Epithelial cell of proximal tubule (primary cell): ENCODE measurements at places on chromosomes 2 and 18.

DNA sequence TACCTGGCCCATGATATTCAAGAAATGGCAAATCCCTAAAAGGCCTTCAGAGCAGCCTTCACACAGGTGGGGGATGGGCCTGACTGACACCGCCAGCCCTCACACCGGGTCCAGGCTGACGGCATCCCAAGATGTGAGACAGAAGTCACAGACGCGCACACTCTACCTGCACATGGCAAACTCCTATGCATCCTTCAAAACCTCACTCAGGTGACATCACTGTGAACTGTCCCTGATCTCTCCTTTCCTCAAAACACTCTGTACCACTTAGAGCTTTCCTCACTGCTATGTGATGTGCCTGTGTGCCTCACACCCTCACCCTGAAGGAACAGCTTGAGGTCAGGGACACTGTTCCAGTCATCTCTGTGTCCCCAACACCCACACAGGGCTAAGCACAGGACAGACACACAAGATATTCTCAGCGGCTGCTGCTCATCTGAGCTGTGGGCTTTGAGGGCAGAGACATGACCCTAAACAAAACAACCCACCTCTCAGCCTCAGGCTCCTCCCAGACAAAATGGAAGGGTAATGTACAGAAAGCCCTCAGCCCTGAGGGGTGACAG lies 27.5 kb downstream of the BIN1 start:
- DNase-seq, result no peak

- DNase-seq, result no peak
Measured at GRCh38 chr2:235054475-235054874, 102.7 kb downstream of the SH3BP4 start.

- DNase-seq, result no peak
Measured at GRCh38 chr18:25230658-25231326, 121.2 kb downstream of the ZNF521 start.

DNA sequence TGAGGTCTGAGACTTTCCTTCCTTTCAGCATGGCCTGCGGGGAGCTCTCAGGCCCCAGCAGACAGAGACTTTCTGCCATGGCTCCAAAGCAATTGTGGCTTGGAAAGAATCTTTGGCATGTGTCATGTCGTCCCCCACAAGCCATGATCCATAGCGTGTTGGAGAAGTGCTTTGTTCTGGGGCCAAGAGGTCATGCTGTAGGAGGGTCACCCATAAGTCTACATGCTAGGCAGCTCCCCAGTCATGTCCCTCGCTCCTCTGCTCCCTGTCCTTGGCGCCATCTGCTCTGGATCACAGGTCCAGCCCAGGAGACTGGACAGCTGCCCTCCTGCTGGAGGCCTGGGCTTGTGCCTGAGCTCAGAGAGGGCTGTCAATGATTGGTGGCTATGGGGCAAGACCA lies 78.8 kb upstream of the LCLAT1 start:
- no peak for DNase-seq

- DNase-seq, result no peak
Measured at GRCh38 chr18:837922-838321, 25.9 kb upstream of the YES1 start.

DNA sequence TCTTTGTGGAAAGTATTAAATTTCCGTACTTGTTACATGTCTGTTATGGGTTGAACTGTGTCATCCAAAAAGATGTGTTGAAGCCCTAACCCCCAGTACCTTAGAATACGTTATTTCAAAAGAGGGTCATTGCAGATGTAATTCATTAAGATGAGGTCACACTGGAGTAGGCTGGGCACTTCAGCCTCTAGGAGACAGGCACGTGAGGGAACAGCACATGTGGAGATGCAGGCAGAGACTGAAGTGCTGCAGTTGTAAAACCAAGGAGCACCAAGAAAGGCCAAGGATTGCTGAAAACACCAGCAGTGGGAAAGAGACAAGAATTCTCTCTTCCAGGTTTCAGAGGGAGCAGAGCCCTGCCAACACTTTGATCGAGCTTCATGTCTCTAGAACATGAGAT lies 4.6 kb upstream of the RHBDD1 start:
- no peak for DNase-seq

DNA sequence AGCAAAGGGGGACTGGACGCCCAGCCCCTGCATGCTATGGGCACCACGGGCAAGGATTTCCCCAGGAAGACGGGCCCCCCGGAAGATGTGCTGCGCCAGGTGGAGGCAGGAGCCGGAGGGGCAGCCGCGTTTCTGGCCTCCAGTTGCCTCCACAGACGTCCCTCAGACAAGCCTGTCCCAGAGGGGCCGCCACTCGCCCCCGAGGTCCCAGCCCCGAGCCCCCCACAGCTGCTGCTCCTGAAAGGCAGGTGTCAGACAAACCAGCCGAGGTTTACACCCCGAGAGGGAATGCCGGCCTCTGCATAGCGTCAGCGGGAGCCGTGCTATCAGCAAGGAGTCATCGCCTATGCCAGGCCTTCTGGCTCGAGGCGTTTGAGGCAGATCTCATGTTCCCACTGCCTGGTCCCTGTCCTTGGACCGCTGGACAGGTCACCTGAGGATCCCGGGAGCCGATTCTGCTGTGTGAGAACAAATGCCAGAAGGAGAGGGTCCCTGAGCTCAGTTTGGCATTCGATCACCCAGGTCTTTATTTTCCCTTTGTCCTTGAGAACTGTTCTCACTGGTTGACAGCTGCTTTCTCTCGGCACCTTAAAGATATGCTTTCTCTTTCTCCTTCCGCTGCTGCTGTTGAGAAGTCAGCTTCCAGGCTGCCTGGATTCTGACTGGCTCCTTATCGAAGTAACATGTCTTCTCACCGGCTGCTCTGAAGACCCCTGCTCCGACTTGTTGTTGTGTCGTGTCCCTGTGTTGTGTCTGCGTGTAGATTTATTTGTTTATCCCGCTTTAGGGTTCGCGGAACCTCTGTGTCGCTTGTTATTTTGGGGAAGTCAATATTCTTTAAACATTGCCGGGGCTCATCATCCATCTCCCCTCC lies 20.6 kb downstream of the CROCC2 start:
- no peak for DNase-seq

DNA sequence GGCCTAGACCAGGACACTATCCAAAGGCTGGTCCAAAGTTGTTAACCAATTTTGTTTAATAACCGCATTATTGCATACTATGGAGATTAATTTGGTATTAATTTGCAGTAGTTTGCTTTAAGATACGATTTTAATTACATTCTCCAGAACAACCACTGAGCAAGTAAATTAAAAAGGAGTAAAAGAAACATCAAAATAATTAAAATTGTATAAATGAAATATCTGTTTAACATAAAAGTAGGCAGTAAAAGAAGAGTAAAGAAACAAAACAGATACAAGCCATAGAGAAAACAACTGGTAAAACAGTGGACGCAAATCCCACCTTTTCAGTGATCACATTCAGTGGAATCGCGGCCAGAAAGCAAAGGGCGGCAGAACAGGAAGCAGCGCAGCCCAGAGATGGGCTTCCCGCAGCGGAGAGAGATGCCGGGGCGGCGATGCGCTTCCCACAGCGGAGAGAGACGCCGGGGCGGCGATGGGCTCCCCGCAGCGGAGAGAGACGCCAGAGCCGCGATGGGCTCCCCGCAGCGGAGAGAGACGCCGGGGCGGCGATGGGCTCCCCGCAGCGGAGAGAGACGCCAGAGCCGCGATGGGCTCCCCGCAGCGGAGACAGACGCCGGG lies 176.8 kb downstream of the RTP5 start:
- no peak for DNase-seq

DNA sequence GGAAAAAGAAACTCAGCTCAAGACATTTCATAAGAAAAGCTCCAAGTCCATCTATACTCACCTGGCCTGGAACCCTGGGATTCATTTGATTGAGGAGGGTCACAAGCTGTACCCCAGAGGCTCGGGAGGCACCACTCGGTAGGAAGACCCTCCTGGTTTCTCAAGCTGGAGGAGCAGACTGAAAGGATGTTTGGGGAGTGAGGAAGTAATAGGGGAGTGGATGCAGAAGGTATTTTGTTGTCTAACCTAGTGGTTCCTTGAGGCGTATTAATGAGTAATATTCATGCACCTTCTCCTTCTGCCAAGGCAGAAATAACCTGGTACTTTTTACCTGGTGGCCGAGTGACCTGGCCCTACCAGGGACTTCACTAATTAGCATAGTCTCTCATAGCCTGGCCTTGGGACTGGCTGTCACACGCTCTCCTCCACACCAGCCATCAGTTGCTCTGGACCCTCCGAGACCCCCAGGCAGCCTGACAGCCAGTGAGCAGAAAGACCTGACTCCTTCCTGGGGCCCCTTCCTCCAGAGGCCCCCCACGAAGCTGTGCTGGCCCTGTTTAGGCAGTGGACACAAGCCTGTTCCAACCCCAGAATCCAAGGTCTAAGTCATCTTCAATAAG lies 161.4 kb downstream of the BCL2 start:
- no peak for DNase-seq

- DNase-seq, result no peak
Measured at GRCh38 chr2:176089843-176090395, 2.6 kb upstream of the HOXD13 start.

DNA sequence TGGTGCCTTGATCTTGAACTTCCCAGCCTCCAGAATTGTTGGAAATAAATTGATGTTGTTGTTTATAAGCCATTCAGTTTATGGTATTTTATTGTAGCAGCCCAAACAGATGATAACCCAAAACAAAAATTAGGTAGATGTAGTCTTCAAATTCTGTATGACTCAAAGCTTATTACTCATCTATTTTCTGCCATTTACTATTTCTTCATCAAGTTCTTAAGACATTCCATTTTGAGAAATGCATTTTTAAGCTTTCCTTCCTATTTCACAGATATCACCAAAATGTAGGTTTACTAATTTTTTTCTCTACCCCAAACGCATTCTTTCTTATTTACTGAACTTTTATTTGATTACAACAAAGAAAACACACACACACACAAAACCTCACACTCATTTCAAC lies 148.2 kb downstream of the RND3 start:
- DNase-seq, result no peak

GRCh38 chr2:164816900-164817299 lies 24.7 kb downstream of the COBLL1 start:
- no peak for DNase-seq

DNA sequence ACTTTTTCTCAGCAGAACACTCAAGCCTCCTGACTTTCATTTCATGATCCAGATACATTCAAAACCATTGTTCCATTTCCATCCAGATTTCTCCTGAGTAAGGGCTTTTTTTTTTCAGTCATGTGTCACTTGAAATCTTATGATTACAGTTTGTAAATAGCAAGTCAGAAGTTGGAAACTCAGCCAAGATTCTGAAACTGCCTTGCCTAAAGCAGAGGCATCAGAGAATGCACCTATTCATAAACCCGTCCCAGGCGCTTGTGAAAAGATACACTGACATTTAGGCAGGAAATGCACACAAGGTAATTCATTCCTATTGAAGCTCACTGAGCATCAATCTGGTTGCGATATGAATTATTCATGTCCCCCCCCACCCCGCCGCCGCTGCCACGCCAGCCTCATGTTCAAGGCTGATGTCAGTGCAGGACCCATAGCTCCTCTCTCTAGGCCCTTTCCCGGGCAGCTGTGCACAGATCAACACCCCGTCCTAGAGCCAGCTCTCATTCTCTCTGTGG lies 30.4 kb upstream of the MGAT4A start:
- DNase-seq, result no peak

GRCh38 chr18:57771626-57772025 lies 31.5 kb downstream of the ATP8B1 start:
- no peak for DNase-seq

- no peak for DNase-seq
Measured at GRCh38 chr2:47002480-47003381, 87.1 kb upstream of the MCFD2 start.

- DNase-seq, result no peak
Measured at GRCh38 chr18:42289526-42289925, 334.5 kb downstream of the PIK3C3 start.

DNA sequence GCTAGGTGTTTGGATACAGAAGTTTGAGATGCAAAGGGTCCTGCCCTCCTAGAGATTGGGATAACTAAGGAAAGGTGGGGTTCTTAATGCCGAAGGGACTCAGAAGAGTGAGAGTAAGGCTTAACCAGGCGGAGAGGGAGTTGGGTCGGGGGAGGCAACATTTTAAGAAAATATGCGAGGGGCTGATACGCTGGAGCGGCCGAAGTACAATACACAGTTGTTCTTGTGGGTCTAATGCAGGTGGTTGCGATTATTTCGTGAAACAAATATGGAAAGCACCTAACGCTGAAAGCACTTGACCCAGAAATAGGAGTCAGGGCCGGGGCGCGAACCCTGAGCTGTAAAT lies 344 bp upstream of the MRPL33 start:
- DNase-seq, result no peak

DNA sequence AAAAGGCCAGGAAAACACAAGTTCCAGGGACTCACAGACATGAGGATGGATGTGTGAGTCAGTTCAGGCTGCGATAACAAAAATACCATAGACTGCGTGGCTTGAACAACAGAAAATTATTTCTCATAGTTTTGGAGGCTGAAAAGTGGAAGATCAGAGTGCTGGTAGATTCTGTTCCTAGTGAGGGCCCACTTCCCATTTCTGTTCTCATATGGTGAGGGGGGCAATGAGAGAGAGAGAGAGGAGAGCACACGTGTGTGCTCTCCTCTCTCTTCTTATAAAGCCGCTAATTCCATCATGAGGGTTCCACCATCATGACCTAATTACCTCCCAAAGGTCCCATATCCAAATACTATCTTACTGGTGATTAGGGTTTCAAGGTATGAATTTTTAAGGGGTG lies 23.0 kb downstream of the KLHL14 start:
- no peak for DNase-seq

- DNase-seq, result no peak
Measured at GRCh38 chr2:45741161-45741850, 89.8 kb downstream of the PRKCE start.
